Smooth muscle cell of trachea (primary cell): ENCODE measurements at places on chromosomes 13 and 19. TPM values are rescaled to one million over a fixed set of nuclear protein-coding genes. Genes with fewer than 3 reads are reported as not detected.

CEACAM4 gene
- total RNA-seq = not detected in 2 replicates

PCDH20 gene
- total RNA-seq = not detected in 2 replicates

IZUMO2 gene
- not detected in 2 replicates for total RNA-seq

CEACAM3 gene
- not detected in 2 replicates for total RNA-seq

SBNO2 gene
- 36.8 and 60.2 TPM in 2 replicates for total RNA-seq

SLC17A7 gene
- 0.15 and 0.33 TPM in 2 replicates for total RNA-seq

ZFR2 gene
- total RNA-seq = not detected in 2 replicates

HSPH1 gene
- total RNA-seq = 34.3 and 37.1 TPM in 2 replicates

MEIOSIN gene
- total RNA-seq = not detected in 2 replicates

SLC1A5 gene
- total RNA-seq = 126 and 275 TPM in 2 replicates

OR7C1 gene
- total RNA-seq = not detected in 2 replicates

FXYD5 gene
- 23.3 and 44.5 TPM in 2 replicates for total RNA-seq

PGLYRP1 gene
- not detected in 2 replicates for total RNA-seq

MAMSTR gene
- total RNA-seq = 1.9 and 3.8 TPM in 2 replicates

ELSPBP1 gene
- total RNA-seq = not detected in 2 replicates

CYP2S1 gene
- total RNA-seq = 1.8 and 5.7 TPM in 2 replicates

BRSK1 gene
- 4.0 and 5.2 TPM in 2 replicates for total RNA-seq

DCLK1 gene
- 14.1 and 19.5 TPM in 2 replicates for total RNA-seq

FPR1 gene
- total RNA-seq = not detected in 2 replicates

STOML3 gene
- not detected in 2 replicates for total RNA-seq

ATCAY gene
- not detected in 2 replicates for total RNA-seq

PDX1 gene
- not detected in 2 replicates for total RNA-seq

FCHO1 gene
- total RNA-seq = 0.29 and 0.83 TPM in 2 replicates

SIGLEC14 gene
- not detected in 2 replicates for total RNA-seq

PNMA8B gene
- 2.8 and 5.6 TPM in 2 replicates for total RNA-seq

PRTN3 gene
- not detected in 2 replicates for total RNA-seq

RASGRP4 gene
- total RNA-seq = not detected in 2 replicates

ICAM4 gene
- total RNA-seq = 1.2 and 3.5 TPM in 2 replicates

SLC5A5 gene
- total RNA-seq = 0.33 TPM in 1 of 2 replicates, not detected in the other

ZNF439 gene
- 6.9 and 7.4 TPM in 2 replicates for total RNA-seq

UNC13A gene
- total RNA-seq = under 0.01 and 0.50 TPM in 2 replicates

FUT2 gene
- not detected in 2 replicates for total RNA-seq

CLEC17A gene
- total RNA-seq = under 0.01 TPM in 2 replicates

TNNI3 gene
- 0.66 TPM in 1 of 2 replicates, not detected in the other for total RNA-seq

SLC10A2 gene
- not detected in 2 replicates for total RNA-seq

MYO1F gene
- under 0.01 and 0.17 TPM in 2 replicates for total RNA-seq

SIN3B gene
- total RNA-seq = 32.3 and 44.0 TPM in 2 replicates

KLK8 gene
- total RNA-seq = not detected in 2 replicates

RPS28 gene
- 242 and 329 TPM in 2 replicates for total RNA-seq

ZNF850 gene
- total RNA-seq = 0.83 and 1.0 TPM in 2 replicates

POSTN gene
- 175 and 176 TPM in 2 replicates for total RNA-seq

TGFBR3L gene
- total RNA-seq = 0.58 and 4.1 TPM in 2 replicates

WDR87 gene
- under 0.01 TPM in 1 of 2 replicates, not detected in the other for total RNA-seq

LIG1 gene
- 16.2 and 45.7 TPM in 2 replicates for total RNA-seq

PEAK3 gene
- not detected in 2 replicates for total RNA-seq

C19orf38 gene
- total RNA-seq = 0.58 and 1.7 TPM in 2 replicates

CLEC4G gene
- total RNA-seq = not detected in 2 replicates

NLRP4 gene
- total RNA-seq = not detected in 2 replicates

ZNF433 gene
- 6.0 and 6.1 TPM in 2 replicates for total RNA-seq

GATAD2A gene
- total RNA-seq = 40.5 and 49.6 TPM in 2 replicates

KL gene
- 0.15 TPM in 1 of 2 replicates, not detected in the other for total RNA-seq

CCDC159 gene
- total RNA-seq = 4.4 and 9.8 TPM in 2 replicates

RAB8A gene
- total RNA-seq = 65.5 and 71.9 TPM in 2 replicates

AKT2 gene
- 143 and 162 TPM in 2 replicates for total RNA-seq

EDNRB gene
- total RNA-seq = 48.1 and 48.5 TPM in 2 replicates

TSEN34 gene
- total RNA-seq = 86.1 and 105 TPM in 2 replicates

IFNL1 gene
- not detected in 2 replicates for total RNA-seq
